Ascending aorta (tissue), 2 donors: ENCODE measurements at places on chromosomes 4 and X. TPM values are rescaled to one million over a fixed set of nuclear protein-coding genes. Genes with fewer than 3 reads are reported as not detected.

DNA sequence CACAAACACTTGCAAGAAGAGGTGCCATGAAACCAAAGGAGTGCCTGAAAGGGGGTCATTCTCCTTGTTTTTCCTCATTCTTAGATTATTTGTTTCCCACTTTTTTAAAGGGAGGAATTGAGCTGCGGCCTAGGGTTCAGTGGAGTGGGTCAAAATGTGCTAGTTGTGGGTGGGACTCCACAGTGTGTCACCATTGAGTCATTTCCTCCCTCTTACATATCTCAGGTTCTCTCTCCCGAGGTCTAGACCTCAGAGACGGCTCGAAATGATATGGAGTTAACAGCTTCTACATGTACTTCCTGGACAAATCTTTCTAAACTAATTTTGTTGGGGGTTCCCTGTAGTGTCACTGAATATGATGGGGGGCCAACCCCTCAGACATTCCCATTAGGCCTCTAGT is 328.4 kb upstream of the SPANXN1 start:
- no peaks in the 10 kb centered on the region for H3K4me1 ChIP-seq
- H3K27me3 ChIP-seq, result no peaks in the 10 kb centered on the region
- no peak for DNase-seq
- H3K27ac ChIP-seq, result no peak overlapping the region
- H3K36me3 ChIP-seq, result no peaks in the 10 kb centered on the region

DNA sequence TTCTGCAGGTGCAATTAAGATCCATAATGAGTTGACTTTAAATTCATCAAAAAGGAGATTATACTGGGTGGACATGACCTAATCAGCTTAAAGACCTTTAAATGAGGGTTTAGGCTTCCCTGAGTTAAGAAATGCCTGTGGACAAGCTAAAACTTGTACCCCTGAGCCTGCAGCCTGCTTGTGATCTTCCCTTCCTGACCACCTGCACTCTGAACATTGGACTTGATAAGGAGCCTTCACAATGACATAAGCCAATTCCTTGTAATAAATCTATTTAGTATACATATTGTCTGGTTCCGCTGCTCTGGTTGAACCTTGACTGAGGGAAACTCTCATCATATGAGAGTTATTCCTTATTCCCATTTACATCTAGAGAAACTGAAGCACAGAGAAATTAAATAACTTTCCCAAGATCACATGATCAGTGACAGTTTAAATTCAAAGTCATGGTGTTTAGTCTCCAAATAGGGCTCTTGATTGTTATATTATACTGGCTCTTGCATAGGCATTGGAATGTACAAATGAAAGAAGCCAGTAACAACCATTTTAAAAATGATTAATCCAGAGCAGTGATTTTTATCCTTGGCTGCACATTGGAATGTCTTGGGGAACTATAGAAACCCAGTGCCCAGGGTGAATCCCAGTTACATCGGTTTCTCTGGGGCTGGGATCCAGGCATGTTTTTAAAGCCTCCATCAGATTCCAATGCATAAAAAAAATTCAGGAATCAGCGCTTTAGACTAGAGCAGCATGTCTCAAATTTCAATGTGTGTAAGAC is 136.1 kb downstream of the MSL3 start:
- no peak overlapping the region for H3K27ac ChIP-seq
- H3K36me3 ChIP-seq, result no peaks in the 10 kb centered on the region
- H3K27me3 ChIP-seq, result no peaks in the 10 kb centered on the region
- H3K4me1 ChIP-seq, result no peaks in the 10 kb centered on the region
- no peak for DNase-seq

- H3K4me3 ChIP-seq, result no peak overlapping the region
- no peaks in the 10 kb centered on the region for H3K27me3 ChIP-seq
- no peak for DNase-seq
Observed at GRCh38 chrX:7318661-7319060, 170.7 kb upstream of the PUDP start.

DNA sequence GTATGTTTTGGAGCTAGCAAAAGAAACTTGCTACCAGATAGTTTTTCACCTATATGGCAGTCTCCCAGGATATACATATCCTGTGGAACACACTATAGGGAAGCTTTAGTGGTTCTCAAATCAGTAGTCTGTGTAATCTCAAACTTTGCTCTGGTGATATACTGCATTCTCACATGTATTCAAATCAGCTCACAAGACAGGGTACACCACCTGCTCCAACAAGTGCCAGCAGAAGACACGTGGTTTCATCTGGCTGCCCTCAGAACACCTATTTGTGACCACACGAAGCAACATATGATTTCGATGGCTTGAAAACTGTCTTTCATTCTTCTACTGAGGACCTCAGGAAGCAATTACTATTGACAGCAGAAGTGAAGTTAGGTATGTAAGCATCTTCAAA is 37.7 kb downstream of the BCLAF3 start:
- H3K4me1 ChIP-seq, result no peaks in the 10 kb centered on the region
- no peak overlapping the region for H3K27ac ChIP-seq
- no peak for DNase-seq
- H3K27me3 ChIP-seq, result no peaks in the 10 kb centered on the region

DNA sequence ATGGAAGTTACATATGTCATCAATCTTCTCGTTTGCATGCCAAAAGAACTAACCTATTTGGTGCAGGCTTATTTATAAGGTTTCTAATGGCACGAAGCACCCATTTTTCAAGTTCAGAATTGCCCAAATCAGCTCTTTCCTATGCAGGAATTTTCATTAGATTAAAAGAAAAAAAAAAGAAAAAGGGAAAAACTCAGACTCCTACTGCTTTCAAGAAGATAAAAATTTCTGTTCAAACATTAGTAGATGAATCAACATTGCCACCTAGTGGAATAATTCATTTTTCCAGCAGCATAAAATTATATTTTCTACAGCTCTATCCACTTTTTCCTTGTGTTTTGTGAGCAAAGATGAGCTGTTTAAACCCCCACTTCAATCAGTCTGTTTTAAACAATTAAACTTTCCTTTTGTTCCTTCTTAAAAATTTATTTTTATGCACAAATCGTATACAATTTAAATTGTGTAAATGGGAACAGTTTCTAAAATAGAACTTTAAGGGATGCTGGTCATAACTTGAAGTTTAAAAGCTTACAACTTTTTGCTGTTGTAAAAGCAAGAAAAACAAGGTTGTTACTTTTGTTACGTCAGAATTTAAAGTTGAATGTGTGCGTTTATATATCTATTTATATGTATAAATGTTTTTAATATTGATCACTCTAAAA is 309.9 kb downstream of the ARAP2 start:
- no peaks in the 10 kb centered on the region for H3K27me3 ChIP-seq
- no peaks in the 10 kb centered on the region for H3K36me3 ChIP-seq
- H3K4me1 ChIP-seq, result no peaks in the 10 kb centered on the region

DNA sequence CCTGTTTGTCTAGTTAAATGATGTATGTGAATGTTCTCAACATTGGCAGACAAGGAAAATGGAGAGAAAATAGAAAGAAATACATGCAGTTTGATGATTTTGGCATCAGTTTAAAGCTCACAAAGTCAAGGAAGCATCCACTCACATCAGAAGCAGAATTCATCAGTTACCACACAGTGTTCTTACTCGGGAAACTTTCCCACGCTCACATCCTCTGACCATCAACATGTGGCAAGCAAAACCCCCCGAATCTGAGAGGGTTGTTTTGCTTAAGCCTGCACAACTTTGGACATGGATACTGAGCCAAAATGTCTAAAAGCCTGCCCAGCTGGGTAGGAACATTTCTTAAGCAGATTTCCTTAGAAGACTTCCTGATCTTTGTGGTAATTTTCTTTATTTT is 407.6 kb downstream of the ANKRD50 start:
- H3K36me3 ChIP-seq, result no peaks in the 10 kb centered on the region
- H3K27me3 ChIP-seq, result no peaks in the 10 kb centered on the region
- DNase-seq, result no peak
- H3K4me1 ChIP-seq, result no peaks in the 10 kb centered on the region
- H3K27ac ChIP-seq, result no peak overlapping the region

DNA sequence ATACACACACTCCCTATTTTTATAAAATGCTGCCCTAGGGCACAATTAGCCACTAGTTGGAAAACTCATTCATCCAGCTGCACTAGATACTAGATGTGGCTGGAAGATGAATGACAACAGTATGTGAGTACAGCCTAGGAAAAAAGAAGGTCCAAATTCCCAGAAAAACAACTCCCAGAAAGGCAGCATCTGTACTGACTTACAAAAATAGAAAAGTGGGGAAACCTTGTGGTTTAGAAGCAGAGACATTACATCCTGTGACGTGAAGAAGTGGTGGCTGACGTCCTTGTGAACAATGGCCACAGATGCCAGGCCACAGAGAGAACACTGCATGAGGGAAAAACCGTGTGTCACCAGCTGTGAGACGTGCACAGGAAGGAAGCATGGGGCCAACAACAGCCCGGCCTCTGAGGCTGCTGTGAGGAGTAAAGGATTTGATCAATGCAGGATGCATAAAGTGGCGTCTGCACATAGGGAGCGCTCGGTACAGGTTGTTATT is 81.2 kb downstream of the SPRY1 start:
- no peak overlapping the region for H3K27ac ChIP-seq
- H3K36me3 ChIP-seq, result no peaks in the 10 kb centered on the region
- no peaks in the 10 kb centered on the region for H3K27me3 ChIP-seq
- H3K4me3 ChIP-seq, result no peak overlapping the region
- no peaks in the 10 kb centered on the region for H3K4me1 ChIP-seq

GRCh38 chrX:136115126-136115903 is 32.0 kb upstream of the FHL1 start:
- H3K36me3 ChIP-seq, result no peaks in the 10 kb centered on the region
- H3K4me3 ChIP-seq, result no peak overlapping the region
- H3K27me3 ChIP-seq, result no peaks in the 10 kb centered on the region
- H3K4me1 ChIP-seq, result peaks cover 9% of the 10 kb centered on the region

DNA sequence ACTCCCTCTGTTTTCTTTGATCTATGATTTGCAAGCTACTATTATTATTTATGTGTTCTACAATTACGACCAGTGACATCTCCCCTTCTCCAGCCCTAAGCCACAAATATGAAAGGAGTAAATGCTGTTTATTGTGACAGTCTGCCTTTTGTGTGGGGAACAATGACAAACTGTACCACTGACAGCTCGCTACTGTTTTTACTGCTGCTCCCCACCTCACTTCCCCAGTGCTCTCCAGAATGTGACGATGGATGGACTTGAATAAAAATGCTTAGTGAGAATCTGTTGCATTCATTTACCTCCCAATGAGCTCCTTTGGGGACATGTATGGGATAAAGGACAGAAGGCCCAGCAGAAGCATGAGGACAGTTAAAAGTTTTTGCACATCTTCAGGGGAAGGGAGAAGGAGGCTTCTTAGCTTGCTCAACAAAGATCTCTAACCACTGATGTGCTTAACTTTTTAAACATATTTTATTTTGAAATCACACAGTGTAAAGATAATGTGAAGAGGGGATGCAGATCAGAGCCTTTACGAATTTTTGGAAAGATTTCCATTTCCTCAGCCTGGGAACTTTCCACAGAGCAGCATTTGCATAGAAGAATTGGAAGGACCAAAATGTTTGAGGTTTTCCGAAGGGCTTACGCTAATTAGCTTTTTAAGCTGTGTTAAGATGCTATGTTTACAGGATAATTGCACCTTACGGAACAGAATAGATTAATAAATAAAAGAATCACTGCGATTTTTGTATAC is 485.1 kb upstream of the TENM3 start:
- no peak overlapping the region for H3K4me3 ChIP-seq
- no peaks in the 10 kb centered on the region for H3K36me3 ChIP-seq
- DNase-seq, result no peak
- no peaks in the 10 kb centered on the region for H3K4me1 ChIP-seq
- no peaks in the 10 kb centered on the region for H3K27me3 ChIP-seq

GRCh38 chrX:7074908-7075204 is 72.7 kb upstream of the STS start:
- H3K27me3 ChIP-seq, result no peaks in the 10 kb centered on the region
- H3K27ac ChIP-seq, result no peak overlapping the region
- H3K36me3 ChIP-seq, result peaks cover 5% of the 10 kb centered on the region

DNA sequence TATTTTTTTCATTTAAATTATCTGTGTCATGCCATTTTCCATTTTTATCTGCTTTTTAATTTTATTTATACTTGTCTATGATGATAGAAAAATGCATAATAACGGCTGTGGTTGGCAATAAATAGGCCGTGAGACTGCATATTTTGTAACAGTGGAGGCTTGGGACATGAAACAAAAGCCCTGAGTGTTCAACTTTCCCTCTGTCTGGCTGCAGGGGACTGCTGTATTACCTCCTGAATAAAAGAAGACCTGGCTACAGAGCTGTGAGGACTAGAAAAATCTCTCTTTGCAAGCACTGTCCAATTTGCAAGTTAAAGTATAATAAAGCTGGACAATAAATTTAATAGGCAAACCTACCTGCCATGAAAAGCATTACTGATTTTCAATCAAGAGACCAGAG is 82.1 kb downstream of the MAGEB10 start:
- no peaks in the 10 kb centered on the region for H3K27me3 ChIP-seq
- H3K36me3 ChIP-seq, result no peaks in the 10 kb centered on the region
- no peak overlapping the region for H3K27ac ChIP-seq
- no peaks in the 10 kb centered on the region for H3K4me1 ChIP-seq
- no peak overlapping the region for H3K4me3 ChIP-seq
- DNase-seq, result no peak

- H3K27ac ChIP-seq, result no peak overlapping the region
- no peaks in the 10 kb centered on the region for H3K27me3 ChIP-seq
- H3K4me1 ChIP-seq, result no peaks in the 10 kb centered on the region
- H3K4me3 ChIP-seq, result no peak overlapping the region
- H3K36me3 ChIP-seq, result no peaks in the 10 kb centered on the region
Observed at GRCh38 chr4:105352826-105353225, 121.0 kb downstream of the PPA2 start.

- H3K4me1 ChIP-seq, result no peaks in the 10 kb centered on the region
- H3K4me3 ChIP-seq, result no peak overlapping the region
Observed at GRCh38 chrX:47879463-47879862, 42.8 kb downstream of the ZNF81 start.

DNA sequence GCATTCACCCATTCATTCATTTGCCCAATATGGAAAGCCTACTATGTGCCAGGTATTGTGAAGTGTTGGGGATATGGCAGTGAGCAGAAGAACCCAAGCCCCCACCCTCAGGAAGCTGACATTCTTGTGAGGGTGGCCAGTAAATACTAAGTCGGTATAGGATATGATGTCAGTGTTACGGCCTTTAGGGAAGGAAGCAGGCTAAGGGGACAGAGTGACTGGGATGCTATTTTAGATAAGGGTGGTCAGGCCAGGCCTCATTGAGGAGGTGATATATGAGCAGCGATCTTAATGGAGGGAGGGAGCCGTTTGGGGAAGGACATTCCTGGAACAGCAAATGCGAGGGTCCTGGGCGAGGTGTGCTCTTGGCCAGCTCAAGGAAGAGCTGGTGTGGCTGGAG is 2.0 kb downstream of the ATP6AP1 start:
- DNase-seq, result no peak
- no peaks in the 10 kb centered on the region for H3K27me3 ChIP-seq
- H3K4me1 ChIP-seq, result peaks cover 8% of the 10 kb centered on the region

SPANXN4 gene
- total RNA-seq, result not detected

SPARCL1 gene
- 830 TPM for total RNA-seq

SORCS2 gene
- total RNA-seq, result 0.32 TPM

TBCK gene
- total RNA-seq, result 35.7 TPM

KIAA1210 gene
- total RNA-seq, result under 0.01 TPM

SPANXA2 gene
- not detected for total RNA-seq

USP17L25 gene
- not detected for total RNA-seq

ESX1 gene
- total RNA-seq, result not detected

XAGE1A gene
- total RNA-seq, result not detected

SPOCK3 gene
- total RNA-seq, result not detected

FGFR3 gene
- total RNA-seq, result 3.7 TPM

RAB40AL gene
- total RNA-seq, result not detected
